CD4-positive, alpha-beta memory T cell (primary cell): ENCODE measurements at places on chromosomes 5 and 9.

DNA sequence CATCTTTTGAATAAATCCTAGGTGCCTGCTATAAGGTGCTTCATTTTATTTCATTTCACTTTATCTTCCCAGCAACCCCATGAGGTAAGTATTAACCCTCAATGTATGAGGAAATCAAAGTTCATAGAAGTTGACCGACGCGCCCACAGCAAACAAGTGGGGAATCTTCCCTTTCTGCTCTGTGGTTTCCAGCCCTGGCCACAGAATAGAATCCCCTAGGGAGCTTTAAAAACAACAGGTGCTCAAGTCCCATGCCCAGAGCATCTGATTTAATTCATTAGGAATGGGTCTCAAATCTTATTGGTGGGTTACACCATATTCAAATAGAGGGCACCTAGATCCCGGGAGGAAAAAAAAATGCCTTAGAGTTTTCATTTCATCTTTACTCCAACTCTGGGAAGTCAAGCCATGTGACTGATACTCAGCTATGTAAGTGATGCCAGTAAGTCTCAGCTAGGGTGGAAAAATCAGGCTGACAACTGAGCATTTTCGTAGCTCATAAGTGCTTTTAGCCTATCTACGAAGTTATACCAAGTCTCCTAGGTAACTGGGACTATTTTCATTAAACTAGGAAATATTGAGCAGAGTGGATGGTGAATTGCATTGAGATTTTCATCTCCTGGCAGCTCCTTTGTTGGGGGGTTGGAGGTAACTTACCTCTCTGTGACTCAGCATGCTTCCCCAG lies 353.4 kb upstream of the SLC30A5 start:
- DNase-seq: no peak

GRCh38 chr9:115035841-115036612 lies 81.9 kb downstream of the TNC start:
- no peak for DNase-seq

- DNase-seq: no peak
Observed at GRCh38 chr5:2919310-2920018, 168.0 kb upstream of the IRX2 start.

- no peak for DNase-seq
Observed at GRCh38 chr9:76181781-76182180, 212.4 kb downstream of the RFK start.

DNA sequence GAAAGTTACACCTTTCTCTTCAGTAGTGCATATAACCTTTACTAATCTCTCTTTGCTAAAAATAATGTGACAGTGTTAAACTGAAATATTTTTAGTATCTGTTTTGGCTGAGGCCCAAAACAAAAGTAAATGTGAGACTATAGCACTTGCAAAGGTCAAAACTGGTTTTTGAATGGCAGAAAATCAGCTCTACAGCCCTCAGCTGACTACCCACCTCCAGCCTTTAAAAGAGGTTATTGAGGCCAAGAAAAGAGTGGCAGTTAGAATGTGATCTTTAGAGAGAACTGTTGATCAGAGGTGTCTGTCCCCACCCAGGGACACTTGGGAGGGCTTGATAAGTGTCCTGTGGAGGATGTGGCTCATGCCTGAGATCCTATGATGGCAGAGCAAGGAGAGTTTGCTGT lies 30.9 kb downstream of the PRKACG start:
- DNase-seq: no peak

GRCh38 chr9:90727488-90727887 lies 74.1 kb upstream of the SYK start:
- DNase-seq: no peak

- DNase-seq: no peak
Observed at GRCh38 chr5:43804041-43804440, 201.1 kb downstream of the NNT start.
